NCI-H510A (cell line): ENCODE measurements at places on chromosomes 5 and 9.

GRCh38 chr9:79257790-79258351 lies 313.9 kb upstream of the TLE4 start:
- no peak for DNase-seq

DNA sequence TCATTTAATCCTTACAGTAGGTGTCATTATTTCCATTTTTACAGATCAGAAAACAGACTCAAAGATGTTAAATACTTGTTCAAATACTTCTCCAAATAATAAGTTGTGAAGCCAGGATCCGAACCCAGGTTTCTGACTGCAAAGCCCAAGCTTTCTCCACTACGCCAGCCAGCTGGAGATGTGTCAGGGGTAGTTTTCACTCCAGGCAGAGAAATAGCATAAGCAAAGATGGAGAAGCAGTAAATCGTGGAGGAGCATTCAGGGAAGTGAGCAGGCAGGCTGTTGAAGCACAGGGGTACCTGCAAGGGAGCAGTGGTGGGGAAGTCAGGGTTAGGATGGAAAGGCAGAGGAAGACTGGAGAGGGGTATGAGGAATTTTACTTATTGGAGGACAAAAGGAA lies 2.9 kb downstream of the TLN1 start:
- no peak for DNase-seq

DNA sequence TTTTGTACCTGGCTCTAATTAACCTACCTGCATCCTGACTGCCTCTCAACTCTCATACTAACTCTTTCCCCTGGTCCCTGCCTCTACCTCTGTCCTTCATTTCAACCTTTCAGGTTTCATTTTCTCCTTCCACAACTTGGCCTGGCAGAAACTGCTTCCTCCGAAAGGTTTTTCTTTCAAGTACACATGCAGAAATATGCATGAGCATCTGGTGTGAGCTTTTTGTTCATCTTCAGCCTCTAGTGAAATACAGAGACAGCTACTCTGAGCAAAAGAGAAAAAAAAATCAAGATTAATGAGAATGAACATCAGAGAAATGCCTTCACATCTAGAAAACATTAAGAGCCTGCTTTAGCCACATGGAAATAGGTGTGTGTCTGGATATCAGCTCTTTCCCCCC lies 297.9 kb upstream of the PCSK5 start:
- DNase-seq: no peak

- peak; percentile 23 for DNase-seq
Observed at GRCh38 chr5:55934115-55934613, 60.6 kb downstream of the IL6ST start.

DNA sequence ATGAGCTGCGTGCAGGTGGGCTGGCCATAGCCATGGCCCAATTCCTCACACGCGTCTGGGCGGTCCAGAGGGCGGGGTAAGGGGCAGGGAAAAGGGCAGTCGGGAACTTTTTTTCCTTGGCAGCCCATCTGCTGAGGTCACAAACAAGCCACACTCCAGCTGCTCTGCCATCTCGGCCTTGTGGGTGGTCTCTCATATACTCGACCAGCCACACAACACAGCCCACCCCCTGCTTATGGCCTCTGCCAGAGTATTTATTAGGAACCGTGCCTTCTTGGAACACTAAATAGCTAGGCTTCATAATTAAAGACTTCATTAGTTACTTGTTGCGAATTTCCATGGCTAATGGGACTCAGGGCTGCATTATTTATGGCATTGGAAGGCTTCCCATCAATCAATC lies 98.5 kb upstream of the LHFPL2 start:
- DNase-seq: no peak

GRCh38 chr9:134546746-134547145 lies 94.9 kb upstream of the COL5A1 start:
- no peak for DNase-seq

DNA sequence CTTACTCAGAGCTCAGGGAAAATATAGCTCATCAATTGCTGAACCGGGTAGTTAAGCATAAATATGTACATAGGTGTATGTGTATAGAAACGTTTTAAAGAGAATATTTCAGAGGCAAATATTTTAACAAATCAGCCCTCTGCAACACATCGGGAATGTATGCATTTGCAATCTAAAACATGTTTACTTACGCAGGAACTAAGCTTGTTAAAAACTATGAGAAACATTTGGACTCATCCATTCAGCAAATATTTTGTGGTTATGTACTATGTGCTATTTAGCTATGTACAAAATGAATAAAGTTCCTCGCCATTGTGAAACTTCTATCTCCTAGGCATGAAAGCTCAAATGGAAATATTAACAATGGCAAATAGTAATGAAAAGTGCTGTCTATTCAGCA lies 469.9 kb downstream of the ARHGEF28 start:
- DNase-seq: no peak

- DNase-seq: no peak
Observed at GRCh38 chr9:89522261-89522958, 24.5 kb upstream of the SEMA4D start.

DNA sequence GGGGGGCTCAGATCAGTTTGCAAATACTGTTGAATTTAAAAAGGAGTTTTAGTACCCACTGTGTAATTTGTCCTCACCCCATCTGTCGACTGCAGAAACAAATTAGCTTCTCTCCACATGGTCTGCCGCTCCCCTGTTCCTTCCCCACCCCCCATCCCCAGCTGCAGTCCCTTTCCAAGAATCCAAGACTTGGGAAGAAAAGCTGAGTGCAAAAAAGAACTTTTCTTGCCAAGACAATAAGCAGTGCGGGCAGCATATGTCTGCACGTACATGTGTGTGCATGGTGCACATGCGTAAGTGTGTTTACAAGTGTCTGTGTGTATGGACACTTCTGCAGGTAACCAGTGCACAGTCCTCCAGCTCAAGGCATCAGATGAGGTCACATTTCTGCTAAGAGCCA lies 125.7 kb upstream of the SMIM23 start:
- no peak for DNase-seq

DNA sequence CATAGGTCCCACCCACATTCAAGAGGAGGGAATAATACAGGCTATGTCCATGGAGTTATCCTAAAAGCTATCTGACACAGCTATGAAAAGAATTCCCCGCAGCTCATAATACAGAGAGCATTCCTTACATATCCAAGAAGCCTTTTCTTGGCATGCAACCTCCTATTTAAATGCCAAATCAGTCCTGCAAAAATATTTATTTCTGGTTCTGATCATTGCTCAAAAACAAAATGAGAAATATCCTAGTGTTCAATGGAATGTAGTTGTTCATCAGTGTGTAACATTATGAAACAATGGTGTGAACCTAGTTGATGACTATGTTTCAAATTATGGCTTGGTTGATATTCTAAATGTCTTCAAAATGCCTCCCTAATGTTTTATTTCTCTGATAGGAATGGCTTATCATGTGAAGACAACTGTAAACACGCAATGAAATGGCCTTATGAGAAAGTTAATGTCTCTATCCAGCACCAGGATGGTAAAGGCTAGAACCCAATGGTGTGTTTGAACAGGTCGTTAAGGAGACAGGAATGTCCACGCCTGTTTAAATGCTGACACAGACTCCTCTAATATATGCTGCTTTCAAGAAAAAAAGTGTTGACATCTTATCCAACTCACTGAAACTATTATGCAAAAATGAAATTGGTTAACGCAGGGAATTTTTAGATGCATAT lies 126.7 kb upstream of the CDH6 start:
- no peak for DNase-seq

DNA sequence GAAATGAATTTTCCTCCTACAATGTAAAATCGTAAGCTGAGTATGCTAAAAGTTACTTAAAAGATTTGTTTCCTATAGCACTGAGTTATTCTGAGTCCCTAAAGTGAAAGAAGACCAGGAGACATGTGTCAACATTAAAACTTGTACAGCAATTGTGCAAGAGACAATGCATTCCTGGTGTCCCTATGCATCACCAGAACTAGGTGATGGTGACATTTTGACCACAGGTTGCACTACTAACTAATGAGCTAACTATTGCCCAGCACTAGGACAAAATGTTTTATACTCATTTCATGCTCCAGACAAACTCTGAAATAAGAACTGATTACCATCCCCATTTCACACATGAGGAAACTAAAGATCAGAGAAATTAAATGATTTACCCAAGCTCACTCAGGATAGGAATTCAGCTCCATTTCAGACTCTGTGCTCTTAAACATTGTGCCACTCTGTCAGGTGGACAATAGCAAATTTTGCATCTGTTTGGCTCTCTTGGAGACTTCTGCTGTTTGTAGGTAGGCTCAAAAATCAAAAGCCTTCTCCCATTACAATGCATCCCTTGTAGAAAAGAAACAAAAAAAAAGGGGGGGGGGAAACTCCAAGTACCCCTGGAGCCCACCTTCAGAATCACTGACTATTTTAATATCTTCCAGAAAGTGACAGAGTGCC lies 269.2 kb downstream of the ACTL7B start:
- DNase-seq: no peak

- no peak for DNase-seq
Observed at GRCh38 chr5:133531178-133531577, 81.2 kb downstream of the FSTL4 start.

DNA sequence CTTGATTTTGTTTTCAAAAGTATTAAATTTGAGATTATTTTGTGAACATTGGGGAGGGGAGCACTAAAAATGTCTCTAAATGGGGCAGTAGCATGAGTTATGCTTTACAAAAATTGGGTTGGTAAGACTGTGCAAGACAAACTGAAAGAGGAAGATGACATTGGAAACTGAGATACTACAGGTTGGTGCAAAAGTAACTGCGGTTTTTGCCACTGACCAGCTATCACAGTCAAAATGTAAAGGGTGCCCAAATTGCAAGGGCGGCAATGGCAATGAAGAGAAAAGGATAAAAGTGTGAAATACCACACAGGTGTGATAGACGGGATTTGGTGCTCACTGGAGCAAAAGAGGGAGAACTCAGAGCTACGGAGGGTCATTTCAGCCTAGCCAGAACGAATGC lies 124.0 kb downstream of the FANCC start:
- no peak for DNase-seq

DNA sequence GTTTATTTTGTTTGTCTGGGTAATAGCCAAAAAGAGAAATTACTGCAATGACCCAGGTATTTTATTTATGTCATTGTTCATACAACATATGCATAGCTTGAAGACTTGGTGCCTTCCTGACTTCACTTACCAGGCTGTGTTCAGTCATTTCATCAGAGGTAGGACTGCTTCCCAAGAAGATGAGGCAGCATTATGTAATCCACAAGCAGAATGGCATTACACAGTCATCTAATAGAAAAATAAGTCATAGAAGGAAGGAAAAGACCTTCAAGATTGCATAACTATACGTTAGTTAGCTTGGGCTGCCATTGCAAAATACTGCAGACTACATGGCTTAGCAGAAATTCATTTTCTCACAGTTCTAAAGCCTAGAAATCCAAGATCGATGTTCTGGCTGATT lies 167.5 kb downstream of the NMUR2 start:
- DNase-seq: no peak

- DNase-seq: no peak
Observed at GRCh38 chr5:30749971-30750370, 443.5 kb upstream of the CDH6 start.

DNA sequence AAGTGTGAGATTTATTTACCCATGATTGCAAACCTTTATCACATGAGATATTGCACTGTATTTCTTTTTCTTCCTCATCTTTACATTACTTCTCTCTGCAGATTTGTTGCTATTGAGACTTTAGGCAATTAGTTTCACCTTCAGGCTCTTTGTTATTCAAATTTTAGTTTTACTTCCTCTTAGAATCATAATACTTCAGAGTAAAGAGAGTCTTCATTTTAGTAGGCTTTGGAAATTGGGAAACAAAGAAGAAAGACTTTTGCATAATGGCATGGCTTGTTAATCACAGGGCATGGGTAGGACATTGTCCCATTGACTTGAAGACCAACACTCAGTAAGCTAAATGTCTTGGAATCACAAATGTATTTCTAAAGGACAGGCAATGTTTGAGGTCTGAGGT lies 1.2 kb upstream of the PCDHGA5 start:
- no peak for DNase-seq

- no peak for DNase-seq
Observed at GRCh38 chr9:81519816-81520495, 169.4 kb downstream of the TLE1 start.

DNA sequence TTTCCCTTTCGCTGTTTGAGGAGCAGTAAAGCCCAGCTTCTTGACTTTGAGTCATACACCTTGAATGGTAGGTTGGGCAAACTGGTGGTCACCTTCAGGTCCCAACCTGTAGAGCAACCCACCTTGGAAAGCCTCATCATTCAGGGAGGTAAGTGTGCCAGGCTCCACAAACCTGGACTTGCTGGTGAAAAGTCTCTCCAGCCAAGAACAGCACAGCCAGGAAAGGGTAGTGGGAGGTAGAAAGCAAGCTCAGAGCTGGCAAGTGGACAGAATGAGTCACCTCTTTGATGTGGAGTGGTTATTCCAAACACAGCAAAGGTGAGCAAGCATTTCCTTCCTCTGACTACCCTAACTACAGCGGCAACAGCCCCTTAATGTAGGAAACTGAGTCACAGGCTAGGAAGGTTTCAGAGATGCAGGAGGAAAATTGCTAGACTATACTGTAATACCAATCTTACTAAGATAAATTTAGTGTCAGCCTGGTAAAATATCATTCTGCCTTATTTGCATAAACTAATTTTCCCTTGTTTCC lies 117.5 kb upstream of the MTAP start:
- DNase-seq: no peak

GRCh38 chr5:32499261-32499660 lies 54.7 kb upstream of the ZFR start:
- DNase-seq: no peak

DNA sequence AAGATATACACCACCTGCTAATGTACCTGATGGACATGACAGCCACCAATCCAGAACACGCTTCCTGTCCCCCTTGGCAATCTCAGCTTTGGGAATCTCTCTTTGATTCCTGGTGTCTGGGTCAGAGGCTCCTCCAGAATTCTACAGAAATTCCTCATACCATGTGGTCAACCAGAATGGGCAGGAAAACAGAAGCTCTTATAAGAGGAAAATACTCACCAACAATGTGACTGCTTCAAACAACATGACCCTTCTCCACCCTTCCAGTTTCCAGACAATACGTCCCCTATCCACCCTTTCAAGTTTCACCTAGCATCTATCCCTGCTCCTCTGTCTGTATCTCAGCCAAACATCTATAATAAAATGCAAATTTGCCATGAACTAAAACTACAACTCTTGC lies 247.2 kb downstream of the DENND1A start:
- DNase-seq: no peak

- DNase-seq: no peak
Observed at GRCh38 chr9:125687163-125687863, 19.7 kb downstream of the MAPKAP1 start.

GRCh38 chr5:74426506-74426905 lies 214.0 kb downstream of the ENC1 start:
- no peak for DNase-seq

DNA sequence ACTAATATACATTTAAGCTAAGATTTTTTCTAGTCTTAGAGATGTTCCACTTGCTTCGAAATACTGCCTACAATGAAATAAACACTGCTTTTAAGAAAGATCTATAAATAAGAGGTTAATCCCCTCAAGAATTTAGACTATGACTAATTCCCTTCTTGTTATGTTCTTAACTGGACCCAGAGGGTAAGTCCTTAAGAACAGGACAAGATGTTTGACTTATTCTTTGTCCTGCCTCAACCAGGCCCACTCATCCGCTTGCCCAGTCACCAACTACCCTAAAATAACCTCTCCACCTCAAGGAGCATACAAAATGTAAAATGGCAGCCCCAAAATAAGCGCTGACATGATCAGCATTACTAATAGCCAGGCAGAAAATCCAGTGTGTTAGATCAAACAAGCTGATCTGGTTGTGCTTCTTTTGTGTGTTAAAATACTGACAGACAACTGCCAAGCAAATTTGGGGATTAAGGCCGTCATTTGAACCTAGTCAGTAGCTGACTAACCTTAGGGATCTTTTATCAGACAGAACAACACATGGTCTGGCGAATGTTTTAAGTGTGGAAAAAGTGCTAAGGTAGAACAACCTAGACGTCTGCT lies 93.7 kb upstream of the SMC5 start:
- no peak for DNase-seq
